Thymus (tissue), 14 donors: ENCODE measurements at places on chromosomes 2 and 18. TPM values are rescaled to one million over a fixed set of nuclear protein-coding genes. Genes with fewer than 3 reads are reported as not detected.
A peak's percentile ranks its signal among the peaks of the same experiment; 100 is the strongest.

HTR2B gene
- 1.1 TPM for total RNA-seq

THSD7B gene
- total RNA-seq, result 4.2 TPM

TSGA10 gene
- 8.9 TPM for total RNA-seq

- H3K4me3 ChIP-seq, result no peak overlapping the region
- no peaks in the 10 kb centered on the region for H3K4me1 ChIP-seq
These were observed 63.0 kb upstream of the GLI2 start for GRCh38 chr2:120672526-120673204.

GRCh38 chr2:168434146-168434545, 21.9 kb upstream of the CERS6 start:
- H3K4me1 ChIP-seq, result peaks cover 9% of the 10 kb centered on the region
- H3K4me3 ChIP-seq, result no peak overlapping the region
- H3K36me3 ChIP-seq, result no peaks in the 10 kb centered on the region

SCN9A gene
- 5.6 TPM for total RNA-seq

- no peaks in the 10 kb centered on the region for H3K4me1 ChIP-seq
- no peak overlapping the region for H3K27ac ChIP-seq
- peak; percentile 14 for DNase-seq
- no peak overlapping the region for H3K4me3 ChIP-seq
- no peaks in the 10 kb centered on the region for H3K27me3 ChIP-seq
These were observed 76.9 kb upstream of the GCFC2 start for GRCh38 chr2:75787532-75788132.

NT5C1B gene
- not detected for total RNA-seq

DNA sequence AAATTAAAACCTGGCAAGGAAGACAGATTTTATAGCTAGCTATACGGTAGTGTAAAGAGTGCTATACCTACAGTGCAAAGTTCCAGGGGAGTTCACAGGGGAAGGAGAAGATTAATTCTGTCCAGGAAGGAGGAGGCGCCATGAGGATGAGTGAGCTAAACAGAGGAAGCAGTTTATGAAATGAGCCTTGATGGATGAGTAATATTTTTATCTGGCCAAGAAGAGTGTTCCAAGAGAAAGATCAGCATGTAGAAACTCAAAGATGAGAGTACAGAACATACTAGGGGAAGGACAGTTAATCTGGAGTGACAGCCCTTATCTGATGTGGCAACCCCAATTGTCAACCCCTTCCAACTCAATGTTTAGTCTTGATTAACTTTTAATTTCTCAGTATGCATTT, 54.8 kb downstream of the CDH20 start:
- no peak overlapping the region for H3K4me3 ChIP-seq
- no peaks in the 10 kb centered on the region for H3K27me3 ChIP-seq
- H3K36me3 ChIP-seq, result no peaks in the 10 kb centered on the region
- no peak for DNase-seq
- H3K4me1 ChIP-seq, result no peaks in the 10 kb centered on the region
- H3K27ac ChIP-seq, result no peak overlapping the region

ITGB6 gene
- 0.33 TPM for total RNA-seq

- H3K4me1 ChIP-seq, result no peaks in the 10 kb centered on the region
- DNase-seq, result no peak
- no peak overlapping the region for H3K27ac ChIP-seq
- H3K36me3 ChIP-seq, result no peaks in the 10 kb centered on the region
These were observed 14.4 kb downstream of the CTIF start for GRCh38 chr18:48553236-48553635.
